Cerebellar cortex (tissue), 1 donor: ENCODE measurements at places on chromosomes 16 and 17.

DNA sequence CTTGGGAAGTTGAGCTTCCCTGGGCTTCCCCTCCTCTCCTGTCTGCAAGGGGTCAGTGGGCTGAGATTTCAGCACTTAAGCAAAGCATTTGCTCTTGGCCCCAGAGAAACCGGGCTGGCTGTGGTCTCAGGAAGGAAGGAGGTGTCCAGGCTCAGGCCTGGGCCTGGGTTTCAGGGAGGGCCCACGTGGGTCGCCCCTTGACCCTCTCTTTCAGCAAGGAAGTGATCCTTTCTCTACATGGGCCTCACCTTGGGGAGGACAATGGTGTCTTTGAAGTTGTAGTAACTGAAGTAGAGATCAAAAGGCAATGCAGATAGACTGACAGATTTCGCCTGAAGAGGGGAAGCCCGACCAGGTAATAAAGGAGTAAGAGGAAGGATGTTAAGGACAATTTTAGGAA lies 2.7 kb downstream of the NOD2 start:
- DNase-seq = no peak

- no peak for DNase-seq
Measured at GRCh38 chr17:6686026-6686425, 27.1 kb downstream of the SLC13A5 start.

GRCh38 chr16:86791287-86792035 lies 213.1 kb downstream of the FOXL1 start:
- no peak for DNase-seq

GRCh38 chr17:2692781-2693135 lies 18.8 kb downstream of the CLUH start:
- no peak for DNase-seq

- peak; percentile 48 for DNase-seq
Measured at GRCh38 chr17:5485270-5486205, at the start of gene DERL2. Gene DERL2 (minus strand): TSS chr17:5486178. CDS start chr17:5486161, 17 bp downstream.

- no peak for DNase-seq
Measured at GRCh38 chr16:86513471-86514277, 3.3 kb downstream of the FOXF1 start.

GRCh38 chr16:77553130-77553529 lies 118.3 kb upstream of the ADAMTS18 start:
- DNase-seq = no peak

- DNase-seq = no peak
Measured at GRCh38 chr16:9381905-9382304, 290.5 kb downstream of the HAPSTR1 start.

DNA sequence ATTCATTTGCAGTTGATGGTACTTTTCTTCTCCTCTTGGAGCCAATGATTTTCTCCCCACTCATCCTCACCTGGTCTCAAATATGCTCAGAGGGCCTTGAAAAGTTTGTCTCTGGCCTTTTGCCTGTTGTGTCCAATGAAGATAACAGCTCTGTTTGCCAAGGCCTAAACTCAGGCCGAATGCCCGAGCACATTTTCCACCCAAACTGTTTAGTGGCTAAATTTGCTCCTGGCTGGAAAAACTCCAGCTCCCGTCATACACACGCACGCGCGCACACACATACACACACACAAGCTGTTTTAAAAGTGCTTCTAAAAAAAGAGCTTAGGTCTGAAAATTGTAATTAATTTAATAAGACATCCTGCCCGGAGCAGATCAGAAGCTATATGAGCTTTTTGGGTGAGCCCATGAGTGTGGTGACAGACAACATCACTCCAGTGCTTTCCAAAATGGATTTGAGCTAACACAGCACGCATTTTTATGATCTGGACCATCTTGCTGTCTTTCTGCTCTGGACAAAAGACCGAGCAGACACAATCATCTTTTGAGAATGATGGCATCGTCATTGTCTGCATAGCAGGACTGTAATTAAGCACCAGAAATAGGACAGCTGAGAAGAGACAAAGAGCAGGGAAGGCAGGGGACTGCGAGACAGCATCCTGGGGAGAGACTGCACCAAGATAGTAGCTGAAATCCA lies 48.9 kb downstream of the IRX6 start:
- peak; percentile 79 for DNase-seq

DNA sequence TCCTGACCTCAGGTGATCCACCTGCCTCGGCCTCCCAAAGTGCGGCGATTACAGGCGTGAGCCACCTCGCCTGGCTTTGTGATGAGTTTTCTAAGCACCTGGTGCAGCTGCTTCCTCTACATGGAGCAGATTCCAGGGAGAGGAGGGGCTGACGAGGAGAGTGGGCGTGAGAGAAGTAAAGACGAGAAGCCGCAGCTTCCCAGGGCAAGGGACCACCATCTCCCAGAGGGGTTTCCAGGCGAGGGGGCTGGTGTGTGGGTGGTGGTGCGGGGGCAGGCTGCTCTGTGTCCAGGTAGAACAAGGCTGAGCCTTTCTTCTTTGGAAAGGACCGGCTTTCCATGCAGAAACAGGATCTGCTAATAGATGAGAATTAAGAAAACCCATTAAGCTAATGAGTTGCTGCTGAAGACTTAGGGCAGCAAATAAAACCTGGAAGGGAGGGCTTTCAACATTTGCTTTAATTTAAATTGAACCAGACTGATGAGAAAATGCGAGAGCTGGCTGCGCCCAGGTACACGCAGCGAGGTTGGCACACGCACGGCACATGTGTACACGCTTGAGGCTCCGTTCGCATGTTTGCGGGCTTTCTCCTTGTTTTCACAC lies 236.7 kb downstream of the RBFOX3 start:
- no peak for DNase-seq
